ENCODE measurements at places on chromosomes 3 and 15.

GRCh38 chr15:61943992-61944391 is 116.3 kb downstream of the VPS13C start:
- no peak overlapping the region for H3K27ac ChIP-seq
- peaks cover 41% of the 10 kb centered on the region for H3K36me3 ChIP-seq
- H3K4me1 ChIP-seq: no peaks in the 10 kb centered on the region
- H3K4me3 ChIP-seq: no peak overlapping the region
- H3K27me3 ChIP-seq: no peaks in the 10 kb centered on the region

GRCh38 chr3:118110211-118110610 is 924.4 kb downstream of the IGSF11 start:
- H3K36me3 ChIP-seq: no peaks in the 10 kb centered on the region
- no peaks in the 10 kb centered on the region for H3K4me1 ChIP-seq
- no peaks in the 10 kb centered on the region for H3K27me3 ChIP-seq

DNA sequence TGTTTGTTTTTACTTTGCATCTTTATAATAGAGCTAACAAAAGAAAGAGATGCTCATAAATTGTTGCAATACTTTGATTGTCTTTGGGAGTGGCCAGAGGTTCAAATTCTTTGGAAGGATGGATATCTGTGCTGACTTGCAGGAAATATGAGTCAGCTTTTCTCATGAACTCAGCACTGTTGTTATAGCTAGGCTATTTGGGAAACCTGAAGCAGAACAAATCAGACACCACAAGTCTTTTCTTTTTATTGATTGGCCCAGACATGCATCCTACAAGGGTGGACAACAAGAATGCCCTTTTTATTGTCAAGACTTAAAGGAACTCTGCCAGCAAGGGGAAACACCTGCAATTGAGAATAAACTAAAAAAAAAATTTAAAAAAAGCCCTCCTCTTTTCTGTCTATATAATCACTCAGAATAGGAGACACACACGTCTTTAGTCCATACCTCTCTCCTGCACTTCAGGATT is 4.6 kb upstream of the DENND4A start:
- peaks cover 49% of the 10 kb centered on the region for H3K4me1 ChIP-seq
- H3K4me3 ChIP-seq: no peak overlapping the region
- peak overlapping the region; percentile 1 for H3K27ac ChIP-seq
- no peak for DNase-seq

DNA sequence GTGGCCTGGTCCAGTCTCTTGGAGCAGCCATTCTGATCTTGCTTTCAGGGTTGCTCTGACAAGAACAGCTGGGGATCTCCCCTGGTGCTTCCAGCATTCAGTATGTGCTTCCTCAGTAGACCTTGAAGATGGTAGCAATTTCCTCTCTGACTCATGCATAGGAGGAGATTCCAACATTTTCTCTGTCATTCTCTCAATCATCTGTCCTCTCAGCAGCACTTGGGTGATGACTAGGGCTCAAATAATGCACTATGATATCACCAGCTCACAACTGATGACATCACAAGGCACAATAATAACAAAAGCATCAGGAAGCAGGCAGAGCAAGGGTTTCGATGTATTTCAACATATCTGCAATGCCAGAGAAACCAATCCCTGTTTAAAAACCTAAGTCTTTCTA is 52.7 kb downstream of the NFKBIZ start:
- peaks cover 9% of the 10 kb centered on the region for H3K4me1 ChIP-seq
- no peak for DNase-seq
- no peak overlapping the region for H3K4me3 ChIP-seq
- H3K27me3 ChIP-seq: no peaks in the 10 kb centered on the region
- H3K36me3 ChIP-seq: peaks cover 6% of the 10 kb centered on the region

- H3K4me1 ChIP-seq: peaks cover 9% of the 10 kb centered on the region
- peaks cover 33% of the 10 kb centered on the region for H3K27me3 ChIP-seq
- no peaks in the 10 kb centered on the region for H3K36me3 ChIP-seq
- DNase-seq: no peak
Observed at GRCh38 chr15:38128341-38128781, 124.3 kb upstream of the SPRED1 start.

DNA sequence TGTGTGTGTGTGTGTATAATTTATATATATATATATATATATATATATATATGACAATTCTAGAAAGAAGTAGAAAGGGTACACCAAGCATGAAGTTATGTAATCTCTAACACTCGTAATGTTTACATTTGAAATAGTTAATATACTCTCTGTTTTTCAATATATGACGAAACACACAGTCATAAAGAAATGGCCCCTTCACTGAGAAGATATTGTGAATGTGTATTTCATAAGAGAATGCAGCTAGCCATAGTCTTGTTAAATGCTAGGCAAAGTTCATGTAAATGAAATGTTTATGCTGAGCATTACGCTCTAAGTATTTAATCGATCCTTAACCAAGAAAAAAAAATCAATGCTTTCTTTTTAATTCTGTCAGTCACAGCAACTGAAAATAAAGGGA is 154.7 kb upstream of the TSPAN3 start:
- H3K4me3 ChIP-seq: no peak overlapping the region
- H3K4me1 ChIP-seq: peaks cover 18% of the 10 kb centered on the region
- H3K27ac ChIP-seq: no peak overlapping the region
- DNase-seq: no peak

DNA sequence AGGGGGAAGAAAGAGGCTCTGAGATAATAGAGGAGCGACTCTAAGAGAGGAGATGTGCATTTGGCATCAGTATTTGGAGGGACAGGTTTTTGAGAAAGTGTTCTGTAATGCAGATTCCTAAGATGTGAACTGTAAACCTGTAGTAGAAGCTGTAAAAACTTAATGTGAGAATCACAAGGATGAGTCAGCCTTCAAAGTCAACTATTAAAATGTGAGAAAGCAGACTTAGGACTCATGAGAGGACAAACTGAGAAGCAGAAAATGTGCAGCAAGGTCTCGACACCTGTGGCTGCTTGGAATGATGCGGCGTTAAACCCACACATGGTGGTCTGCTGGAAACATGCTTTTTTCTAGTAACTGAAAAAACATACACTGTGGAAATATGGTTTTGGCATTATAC is 36.0 kb downstream of the USP13 start:
- H3K4me3 ChIP-seq: no peak overlapping the region
- H3K27ac ChIP-seq: no peak overlapping the region
- DNase-seq: no peak
- peaks cover 3% of the 10 kb centered on the region for H3K36me3 ChIP-seq
- H3K4me1 ChIP-seq: no peaks in the 10 kb centered on the region

DNA sequence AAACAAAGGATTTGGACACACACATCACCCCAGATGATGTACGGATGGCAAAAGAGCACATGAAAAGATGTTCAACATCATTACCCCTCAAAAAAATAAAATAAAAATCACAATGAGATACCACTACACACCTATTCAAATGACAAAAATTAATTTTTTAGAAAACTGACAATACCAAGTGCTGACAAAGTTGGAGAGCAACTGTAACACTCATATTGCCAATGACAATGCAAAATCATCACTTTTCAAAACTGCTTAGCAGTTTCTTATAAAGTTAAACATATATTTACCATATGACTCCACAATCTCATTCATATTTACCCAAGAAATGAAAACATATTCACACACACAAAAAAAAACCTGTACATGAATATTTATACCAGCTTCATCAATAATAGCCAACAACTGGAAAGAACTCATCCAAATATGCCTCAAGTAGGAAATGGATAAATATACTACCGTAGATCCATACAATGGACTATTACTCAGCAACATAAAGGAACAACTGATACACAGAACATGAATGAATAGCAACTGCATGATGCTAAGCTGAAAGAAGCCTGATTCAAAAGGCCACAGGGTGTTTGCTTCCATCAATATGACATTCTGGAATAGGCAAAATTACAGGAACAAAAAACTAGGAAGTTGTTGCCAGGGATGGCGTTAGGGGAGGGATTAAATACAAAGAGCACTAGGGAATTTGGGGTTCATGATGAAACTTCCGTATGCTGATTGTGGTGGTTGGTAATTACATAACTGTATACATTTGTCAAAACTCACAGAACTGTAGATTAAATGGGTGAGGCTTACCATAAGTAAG is 1.3 kb downstream of the FSIP1 start:
- H3K27me3 ChIP-seq: peaks cover 7% of the 10 kb centered on the region
- no peak overlapping the region for H3K27ac ChIP-seq
- H3K36me3 ChIP-seq: peaks cover 8% of the 10 kb centered on the region

GRCh38 chr3:32297366-32297765 is 58.9 kb downstream of the CMTM8 start:
- no peaks in the 10 kb centered on the region for H3K27me3 ChIP-seq
- H3K4me3 ChIP-seq: no peak overlapping the region
- H3K36me3 ChIP-seq: no peaks in the 10 kb centered on the region
- DNase-seq: no peak

DNA sequence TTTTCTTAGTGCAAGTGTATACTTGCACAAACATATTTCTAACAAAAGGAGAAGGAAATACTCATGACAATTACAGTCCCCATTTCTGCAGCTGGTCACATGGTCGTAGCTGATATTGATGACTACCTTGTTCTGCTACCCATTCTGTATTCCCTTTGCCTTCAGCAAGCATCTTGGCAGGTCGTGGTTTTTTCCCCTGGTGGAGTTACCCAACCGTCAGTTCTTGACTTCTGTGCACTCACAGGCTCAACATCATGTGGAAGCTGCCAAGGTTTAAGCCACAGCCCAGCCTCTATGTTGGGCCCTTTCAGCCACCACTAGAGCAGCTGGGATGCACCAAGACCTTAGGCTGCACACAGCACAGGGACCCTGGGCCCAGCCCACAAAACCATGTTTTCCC is 56.1 kb downstream of the VGLL3 start:
- no peaks in the 10 kb centered on the region for H3K27me3 ChIP-seq
- H3K4me3 ChIP-seq: no peak overlapping the region
- DNase-seq: no peak
- no peaks in the 10 kb centered on the region for H3K36me3 ChIP-seq
- no peak overlapping the region for H3K27ac ChIP-seq
- no peaks in the 10 kb centered on the region for H3K4me1 ChIP-seq

- H3K27ac ChIP-seq: no peak overlapping the region
- DNase-seq: peak; percentile 31
- no peaks in the 10 kb centered on the region for H3K36me3 ChIP-seq
- H3K27me3 ChIP-seq: peaks cover 31% of the 10 kb centered on the region
- H3K4me3 ChIP-seq: no peak overlapping the region
Observed at GRCh38 chr15:84955089-84955848, 26.4 kb upstream of the PDE8A start.

GRCh38 chr15:94002041-94002440 is 229.3 kb upstream of the MCTP2 start:
- no peak overlapping the region for H3K4me3 ChIP-seq
- H3K36me3 ChIP-seq: no peaks in the 10 kb centered on the region
- H3K4me1 ChIP-seq: no peaks in the 10 kb centered on the region
- no peak overlapping the region for H3K27ac ChIP-seq

Data from activated CD8-positive, alpha-beta T cell treated with anti-CD3 and anti-CD28 coated beads, Interleukin-2, amount 10 ng/mL, durations not matched to agents 7 days and 5 days (primary cell).